ENCODE measurements at places on chromosomes 1 and 21. TPM values are rescaled to one million over a fixed set of nuclear protein-coding genes. Genes with fewer than 3 reads are reported as not detected.
A peak's percentile ranks its signal among the peaks of the same experiment; 100 is the strongest.

GRCh38 chr1:18673976-18674375 is 43.3 kb downstream of the PAX7 start:
- H3K36me3 ChIP-seq: no peaks in the 10 kb centered on the region
- no peaks in the 10 kb centered on the region for H3K4me1 ChIP-seq
- no peak overlapping the region for H3K4me3 ChIP-seq
- no peak overlapping the region for H3K27ac ChIP-seq

- no peaks in the 10 kb centered on the region for H3K36me3 ChIP-seq
- DNase-seq: no peak
- H3K4me1 ChIP-seq: no peaks in the 10 kb centered on the region
- no peak overlapping the region for H3K4me3 ChIP-seq
Measured at GRCh38 chr21:35850029-35850428, 210.3 kb downstream of the SETD4 start.

DNA sequence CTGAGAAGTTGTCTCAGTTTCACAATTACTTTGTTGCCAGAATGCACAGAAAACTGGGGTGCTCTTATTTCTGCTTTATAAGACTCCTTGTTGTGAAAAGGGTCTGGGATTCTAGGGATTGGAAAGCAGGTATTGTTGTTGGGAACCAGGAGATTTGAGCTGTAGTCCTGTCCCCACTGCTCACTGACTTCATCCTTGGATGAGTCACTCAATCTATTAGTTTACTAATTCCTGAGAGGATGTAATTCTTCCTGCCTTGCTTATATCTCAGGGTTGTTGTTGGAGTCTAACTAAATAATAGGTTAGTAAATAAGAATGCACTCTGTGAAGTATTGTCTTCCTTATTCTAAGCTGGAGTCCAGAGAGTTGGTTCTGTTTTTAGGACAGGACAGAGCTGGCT is 172.5 kb upstream of the GALNT2 start:
- no peaks in the 10 kb centered on the region for H3K27me3 ChIP-seq
- H3K4me3 ChIP-seq: no peak overlapping the region

DNA sequence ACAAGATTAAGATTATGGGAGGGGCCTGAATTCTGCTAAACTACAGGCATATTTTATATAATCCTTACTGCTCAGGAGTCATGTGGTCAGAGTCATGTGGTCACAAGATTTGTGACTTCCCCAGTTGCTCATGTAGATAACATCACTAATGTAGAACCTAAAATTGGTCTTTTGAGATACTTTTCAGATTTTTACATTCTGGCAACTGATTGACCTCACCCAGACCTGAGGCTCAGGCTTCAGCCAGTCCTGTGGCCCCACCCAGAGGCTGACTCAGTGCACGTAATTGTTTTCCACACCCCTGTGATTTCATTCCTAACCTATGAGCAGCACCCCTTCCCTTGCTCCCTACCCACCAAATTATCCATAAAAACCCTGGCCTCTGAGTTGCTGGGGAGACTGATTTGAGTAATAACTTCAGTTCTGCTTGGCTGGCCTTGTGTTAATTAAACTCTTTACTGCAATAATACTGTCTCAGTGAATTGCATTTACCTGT is 41.7 kb upstream of the ZNF326 start:
- H3K4me3 ChIP-seq: no peak overlapping the region
- peak; percentile 6 for DNase-seq
- H3K36me3 ChIP-seq: no peaks in the 10 kb centered on the region
- H3K27me3 ChIP-seq: no peaks in the 10 kb centered on the region
- no peak overlapping the region for H3K27ac ChIP-seq

GRCh38 chr1:20141466-20141865 is 2.3 kb downstream of the PLA2G2F start:
- H3K27me3 ChIP-seq: peaks cover 33% of the 10 kb centered on the region
- H3K27ac ChIP-seq: no peak overlapping the region
- H3K36me3 ChIP-seq: no peaks in the 10 kb centered on the region
- no peak for DNase-seq
- no peak overlapping the region for H3K4me3 ChIP-seq

DNA sequence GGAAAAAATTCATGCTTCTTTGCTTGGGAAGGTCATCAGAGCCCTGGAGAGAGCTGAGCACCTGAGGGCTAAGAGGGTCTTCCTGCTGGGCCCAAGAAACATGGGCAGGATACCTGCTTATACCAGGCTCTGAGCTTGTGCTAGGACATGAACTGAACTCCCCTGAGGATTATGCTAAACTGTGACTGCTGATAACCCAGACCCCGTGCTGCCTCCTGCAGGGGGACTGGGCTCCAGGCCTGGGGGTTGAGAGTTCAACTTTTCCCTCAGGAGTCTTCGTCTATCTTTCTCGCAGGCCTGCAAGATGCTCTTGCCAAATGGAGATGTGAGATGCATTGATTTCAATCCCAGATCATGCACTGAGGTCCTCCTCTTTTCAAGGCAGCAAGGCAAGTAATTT is 368.5 kb downstream of the HHAT start:
- no peak overlapping the region for H3K27ac ChIP-seq
- H3K4me1 ChIP-seq: no peaks in the 10 kb centered on the region
- no peaks in the 10 kb centered on the region for H3K27me3 ChIP-seq
- DNase-seq: no peak
- H3K36me3 ChIP-seq: no peaks in the 10 kb centered on the region

- peaks cover 3% of the 10 kb centered on the region for H3K4me1 ChIP-seq
- H3K27me3 ChIP-seq: no peaks in the 10 kb centered on the region
- peak; percentile 11 for DNase-seq
- no peak overlapping the region for H3K4me3 ChIP-seq
- H3K27ac ChIP-seq: no peak overlapping the region
Measured at GRCh38 chr1:108107658-108108057, 92.5 kb downstream of the SLC25A24 start.

- DNase-seq: no peak
- no peaks in the 10 kb centered on the region for H3K27me3 ChIP-seq
- no peak overlapping the region for H3K4me3 ChIP-seq
- no peaks in the 10 kb centered on the region for H3K36me3 ChIP-seq
Measured at GRCh38 chr1:42841010-42841409, 5.4 kb upstream of the ZNF691 start.

- H3K4me3 ChIP-seq: no peak overlapping the region
- H3K36me3 ChIP-seq: no peaks in the 10 kb centered on the region
Measured at GRCh38 chr1:24118410-24119242, 6.7 kb upstream of the MYOM3 start.

DNA sequence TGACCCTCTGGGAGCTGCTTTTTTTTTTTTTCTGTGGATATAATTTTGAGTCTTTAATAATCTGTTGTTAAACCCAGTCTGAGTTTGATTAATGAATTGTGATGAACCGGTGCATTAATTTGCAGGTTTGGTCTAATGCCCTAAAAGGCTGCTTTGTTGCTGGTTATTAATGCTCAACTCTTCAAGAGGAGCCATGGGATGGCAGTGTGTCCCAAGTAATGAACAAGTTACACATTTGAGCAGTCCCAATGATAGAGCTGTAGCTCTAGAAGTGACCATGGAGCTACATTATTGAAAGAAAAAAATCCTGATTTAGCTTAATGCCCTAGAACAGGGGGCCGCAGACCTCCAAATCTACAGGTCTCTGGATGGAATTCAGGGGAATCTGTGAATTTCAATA is 53.1 kb downstream of the RWDD3 start:
- no peak for DNase-seq
- no peak overlapping the region for H3K27ac ChIP-seq
- H3K27me3 ChIP-seq: no peaks in the 10 kb centered on the region
- H3K4me1 ChIP-seq: no peaks in the 10 kb centered on the region
- no peaks in the 10 kb centered on the region for H3K36me3 ChIP-seq

- no peaks in the 10 kb centered on the region for H3K4me1 ChIP-seq
- H3K4me3 ChIP-seq: no peak overlapping the region
- H3K27ac ChIP-seq: no peak overlapping the region
- no peak for DNase-seq
Measured at GRCh38 chr1:238177351-238177750, 286.6 kb upstream of the ZP4 start.

DNA sequence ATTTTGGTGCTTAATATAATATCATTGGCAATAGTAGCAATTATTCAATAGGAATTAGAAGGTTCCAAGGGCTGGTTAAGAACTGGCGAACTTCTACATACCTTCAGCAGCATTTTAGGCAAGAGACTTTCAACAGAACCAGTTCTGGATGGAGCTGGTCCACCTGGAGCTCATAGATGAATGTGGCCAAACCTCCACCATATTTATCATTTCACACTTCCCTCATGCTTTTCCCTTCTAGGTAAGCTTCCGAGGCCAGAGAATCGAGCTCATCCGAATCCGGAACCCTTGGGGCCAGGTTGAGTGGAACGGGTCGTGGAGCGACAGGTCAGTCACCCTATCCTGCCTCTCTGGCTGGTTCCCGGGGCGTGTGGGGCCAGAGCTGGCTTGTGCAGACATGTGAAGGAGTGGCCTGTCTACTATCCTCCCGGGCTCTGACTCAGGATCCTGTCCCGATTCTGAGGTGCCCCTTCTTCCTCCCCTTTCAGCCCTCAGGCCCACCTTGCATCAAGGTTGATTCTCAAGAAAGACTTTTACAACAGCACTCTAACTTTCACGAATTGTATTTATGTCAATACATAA is 24.7 kb downstream of the CAPN9 start:
- DNase-seq: no peak
- H3K27me3 ChIP-seq: peaks cover 10% of the 10 kb centered on the region
- H3K36me3 ChIP-seq: no peaks in the 10 kb centered on the region
- H3K4me3 ChIP-seq: no peak overlapping the region

DNA sequence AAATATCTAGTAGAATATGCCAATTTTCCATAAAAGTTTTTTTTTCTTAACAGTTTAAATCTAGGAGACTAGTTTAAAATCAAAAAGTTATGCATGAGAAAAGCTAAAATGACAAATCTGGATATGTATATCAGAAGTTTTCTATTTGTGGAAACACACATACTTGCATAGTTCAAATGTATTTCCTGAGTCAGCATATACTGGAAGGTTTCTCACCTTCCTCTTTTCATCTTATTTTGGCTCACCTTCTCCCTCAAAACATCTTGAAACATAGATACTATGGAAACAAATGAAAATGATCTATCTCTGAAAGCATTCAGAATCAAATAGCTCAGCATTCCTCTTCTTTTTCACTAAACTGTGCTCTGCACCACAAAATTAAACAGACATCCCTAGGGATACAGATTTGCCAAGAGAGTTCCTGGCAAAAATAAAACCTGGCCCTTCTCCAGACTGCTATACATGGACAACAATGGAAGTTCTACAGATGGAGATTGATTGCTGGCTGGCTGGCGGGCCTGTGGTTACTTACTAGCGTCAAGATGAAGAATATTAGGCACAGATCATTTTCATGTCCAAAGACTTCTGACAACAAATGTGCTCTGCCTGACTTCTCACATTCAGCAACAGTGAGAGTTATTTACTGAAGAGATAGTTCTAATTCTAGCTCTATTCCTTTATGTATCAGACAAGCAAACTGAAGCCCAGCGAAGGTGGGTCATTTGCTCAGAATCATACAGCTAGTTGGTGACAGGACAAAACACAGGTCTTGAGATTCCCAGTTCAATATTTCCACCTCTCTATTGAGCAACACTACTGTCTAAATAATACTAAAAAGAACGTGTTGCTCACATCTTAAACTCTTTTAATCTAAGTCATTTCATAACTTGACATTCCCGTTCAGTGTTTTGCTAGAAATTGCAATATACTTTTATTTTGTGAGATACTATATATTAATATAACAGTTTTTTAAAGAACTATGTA is 26.6 kb downstream of the DIPK1A start:
- H3K36me3 ChIP-seq: no peaks in the 10 kb centered on the region
- H3K27ac ChIP-seq: no peak overlapping the region
- peaks cover 21% of the 10 kb centered on the region for H3K4me1 ChIP-seq
- H3K4me3 ChIP-seq: no peak overlapping the region

- H3K27me3 ChIP-seq: no peaks in the 10 kb centered on the region
- peak overlapping the region; percentile 99 for H3K27ac ChIP-seq
- no peak for DNase-seq
Measured at GRCh38 chr21:41360072-41360821, 1.6 kb upstream of the MX2 start.

- H3K27ac ChIP-seq: no peak overlapping the region
- peaks cover 13% of the 10 kb centered on the region for H3K36me3 ChIP-seq
- DNase-seq: no peak
Measured at GRCh38 chr1:25804244-25804963, 4.4 kb downstream of the SELENON start.

GRCh38 chr1:90946630-90947029 is 75.2 kb downstream of the ZNF644 start:
- H3K27me3 ChIP-seq: no peaks in the 10 kb centered on the region
- DNase-seq: no peak
- no peak overlapping the region for H3K27ac ChIP-seq
- H3K4me3 ChIP-seq: no peak overlapping the region

- no peaks in the 10 kb centered on the region for H3K4me1 ChIP-seq
- no peak for DNase-seq
- H3K27ac ChIP-seq: no peak overlapping the region
- no peaks in the 10 kb centered on the region for H3K27me3 ChIP-seq
- H3K4me3 ChIP-seq: no peak overlapping the region
Measured at GRCh38 chr1:244302876-244303609, 148.7 kb downstream of the ADSS2 start.

GRCh38 chr1:39892601-39893595 is 8.8 kb downstream of the MYCL start:
- DNase-seq: no peak
- no peaks in the 10 kb centered on the region for H3K4me1 ChIP-seq
- H3K36me3 ChIP-seq: no peaks in the 10 kb centered on the region
- H3K4me3 ChIP-seq: no peak overlapping the region
- no peaks in the 10 kb centered on the region for H3K27me3 ChIP-seq
- H3K27ac ChIP-seq: no peak overlapping the region

DNA sequence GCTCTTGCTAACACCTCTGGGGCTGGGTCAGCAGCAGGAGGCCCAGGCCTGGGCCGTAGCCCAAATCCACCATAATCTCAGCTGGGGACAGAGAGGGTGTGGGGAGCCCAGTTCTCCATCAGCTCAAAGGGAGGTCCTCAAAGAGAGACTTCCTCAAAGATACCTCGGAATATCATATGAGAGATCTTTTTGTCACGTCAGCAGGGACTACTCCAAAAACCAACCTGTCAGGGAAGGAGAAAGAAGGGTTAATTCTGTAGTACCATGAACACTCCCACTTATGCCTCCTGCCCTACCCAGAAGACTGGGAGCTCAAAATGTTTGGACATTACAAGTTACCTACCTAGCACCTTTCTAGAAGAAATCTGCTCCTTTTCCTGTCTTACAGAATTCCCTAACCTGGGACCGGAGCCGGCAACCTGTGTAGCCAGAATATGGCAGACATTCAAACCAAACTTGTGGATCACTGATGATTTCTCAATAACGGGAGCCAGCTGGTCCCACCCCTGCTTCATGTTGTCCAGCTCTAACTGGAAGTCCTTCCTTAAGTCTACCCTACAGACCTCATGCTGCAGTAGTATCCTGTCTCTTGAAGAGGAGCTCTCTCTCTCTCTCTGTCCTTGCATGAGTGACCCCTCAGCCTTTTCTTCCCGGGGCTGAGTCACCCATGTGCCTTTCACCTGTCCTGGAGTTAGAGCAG is 4.8 kb downstream of the RSPO1 start:
- no peak overlapping the region for H3K27ac ChIP-seq
- peaks cover 85% of the 10 kb centered on the region for H3K27me3 ChIP-seq
- H3K4me3 ChIP-seq: no peak overlapping the region
- no peak for DNase-seq

PAQR6 gene
- 2.9 TPM for total RNA-seq

PCP4L1 gene
- not detected for total RNA-seq

PLPPR5 gene
- total RNA-seq: not detected

TEKT2 gene
- not detected for total RNA-seq

S100A9 gene
- 3.5 TPM for total RNA-seq

LRRC7 gene
- 0.54 TPM for total RNA-seq

RXRG gene
- not detected for total RNA-seq

All from T-cell (primary cell).